ENCODE measurements at places on chromosomes 1 and 21.

DNA sequence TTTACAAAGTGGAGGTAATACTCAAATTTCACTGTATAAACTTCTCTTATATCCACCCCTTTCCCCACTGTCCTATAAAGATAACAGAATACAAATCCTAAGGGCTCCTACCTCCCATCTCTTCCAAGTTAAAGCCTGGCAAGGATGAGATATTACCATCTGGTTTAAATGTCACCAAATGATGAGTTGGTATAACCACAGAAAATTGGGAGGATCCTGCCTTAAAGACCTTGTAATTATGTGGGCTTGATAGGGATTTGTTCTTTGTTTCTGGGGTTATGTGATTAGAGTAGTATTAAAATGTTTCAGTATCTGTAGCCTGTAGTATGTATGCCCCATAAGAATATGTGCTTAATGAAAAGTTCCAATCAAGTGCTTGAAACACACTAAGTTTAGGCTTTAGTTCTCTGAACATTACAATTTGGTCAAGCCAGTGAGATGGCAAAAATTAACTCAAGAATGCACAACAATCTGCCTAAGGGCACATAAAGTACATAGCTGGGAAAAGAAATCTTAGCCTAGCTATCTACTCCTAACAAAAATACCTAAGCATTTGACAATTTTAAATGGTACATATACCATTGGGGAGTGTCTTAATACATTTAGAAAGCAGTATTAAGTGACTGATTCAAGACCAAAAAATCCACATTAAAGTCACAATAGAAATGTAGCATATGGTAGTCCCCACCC is 14.0 kb downstream of the KDM5B start:
- no peak for DNase-seq

DNA sequence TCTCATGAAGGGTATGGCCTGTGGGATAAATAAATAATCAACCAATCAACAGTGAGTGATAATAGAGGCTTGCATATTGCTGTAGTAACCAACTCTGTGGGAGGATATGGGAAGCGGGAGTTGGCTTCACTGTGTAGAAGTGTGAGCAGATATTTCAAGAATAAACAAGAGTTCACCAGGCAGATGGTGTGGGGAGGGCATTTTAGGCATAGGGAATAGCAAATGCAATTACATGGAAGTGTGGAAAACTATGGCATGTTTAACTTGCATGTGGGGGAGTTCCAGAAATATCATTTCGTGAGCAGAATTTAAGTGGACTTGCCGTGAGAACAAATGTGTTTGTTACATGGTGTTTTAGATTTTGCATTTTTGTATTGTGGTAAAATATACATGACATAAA is 95.2 kb downstream of the SPATA46 start:
- DNase-seq = no peak

GRCh38 chr21:37227071-37228002 is 39.8 kb downstream of the VPS26C start:
- DNase-seq = no peak

GRCh38 chr21:26534517-26534916 is 38.6 kb downstream of the CYYR1 start:
- no peak for DNase-seq

- no peak for DNase-seq
Observed at GRCh38 chr1:54415991-54416390, 9.8 kb upstream of the SSBP3 start.

- no peak for DNase-seq
Observed at GRCh38 chr1:2276803-2277580, 48.9 kb downstream of the SKI start.

GRCh38 chr1:14340002-14340785 is 258.3 kb upstream of the KAZN start:
- no peak for DNase-seq

- no peak for DNase-seq
Observed at GRCh38 chr1:205062319-205062718, 19.3 kb downstream of the CNTN2 start.

DNA sequence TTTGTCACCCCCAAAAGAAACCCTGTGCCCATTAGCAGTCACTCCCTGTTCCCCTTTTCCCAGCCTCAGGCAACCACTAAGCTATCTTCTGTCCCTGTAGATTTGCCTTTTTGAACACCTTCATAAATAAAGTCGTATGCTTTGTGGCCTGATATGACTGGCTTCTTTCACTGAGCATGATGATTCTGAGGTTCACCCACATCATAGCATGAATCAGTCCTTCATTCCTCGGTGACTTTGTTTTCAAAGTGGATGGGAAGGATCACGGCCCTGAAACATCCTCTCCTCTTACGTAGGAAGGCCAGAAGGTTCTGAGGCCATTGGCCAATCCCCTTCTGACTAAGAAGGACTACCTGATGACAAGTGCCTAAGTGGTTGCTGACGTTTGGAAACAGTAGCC is 39.1 kb downstream of the NIPAL3 start:
- no peak for DNase-seq

DNA sequence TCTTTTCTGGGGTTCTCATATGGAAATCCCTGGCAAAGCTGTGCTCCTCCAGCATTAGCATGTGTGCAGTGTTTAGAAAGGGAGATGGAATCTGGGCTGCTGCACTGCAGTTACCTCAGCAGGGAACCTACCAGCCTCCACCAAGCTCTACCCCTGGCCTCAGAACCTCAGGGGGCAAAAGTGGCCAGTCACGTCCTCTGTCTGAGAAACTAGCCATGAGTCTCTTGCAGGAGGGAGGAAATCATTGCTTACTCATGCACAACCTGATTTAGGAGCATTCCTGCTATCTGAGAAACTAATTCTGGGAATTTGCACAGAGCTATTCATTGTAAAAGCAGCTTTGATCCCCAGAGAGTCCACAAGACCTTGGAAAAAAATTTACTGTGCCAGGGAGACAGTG is 80.6 kb upstream of the IPO9 start:
- no peak for DNase-seq

- no peak for DNase-seq
Observed at GRCh38 chr21:29441651-29442050, 142.9 kb downstream of the BACH1 start.

DNA sequence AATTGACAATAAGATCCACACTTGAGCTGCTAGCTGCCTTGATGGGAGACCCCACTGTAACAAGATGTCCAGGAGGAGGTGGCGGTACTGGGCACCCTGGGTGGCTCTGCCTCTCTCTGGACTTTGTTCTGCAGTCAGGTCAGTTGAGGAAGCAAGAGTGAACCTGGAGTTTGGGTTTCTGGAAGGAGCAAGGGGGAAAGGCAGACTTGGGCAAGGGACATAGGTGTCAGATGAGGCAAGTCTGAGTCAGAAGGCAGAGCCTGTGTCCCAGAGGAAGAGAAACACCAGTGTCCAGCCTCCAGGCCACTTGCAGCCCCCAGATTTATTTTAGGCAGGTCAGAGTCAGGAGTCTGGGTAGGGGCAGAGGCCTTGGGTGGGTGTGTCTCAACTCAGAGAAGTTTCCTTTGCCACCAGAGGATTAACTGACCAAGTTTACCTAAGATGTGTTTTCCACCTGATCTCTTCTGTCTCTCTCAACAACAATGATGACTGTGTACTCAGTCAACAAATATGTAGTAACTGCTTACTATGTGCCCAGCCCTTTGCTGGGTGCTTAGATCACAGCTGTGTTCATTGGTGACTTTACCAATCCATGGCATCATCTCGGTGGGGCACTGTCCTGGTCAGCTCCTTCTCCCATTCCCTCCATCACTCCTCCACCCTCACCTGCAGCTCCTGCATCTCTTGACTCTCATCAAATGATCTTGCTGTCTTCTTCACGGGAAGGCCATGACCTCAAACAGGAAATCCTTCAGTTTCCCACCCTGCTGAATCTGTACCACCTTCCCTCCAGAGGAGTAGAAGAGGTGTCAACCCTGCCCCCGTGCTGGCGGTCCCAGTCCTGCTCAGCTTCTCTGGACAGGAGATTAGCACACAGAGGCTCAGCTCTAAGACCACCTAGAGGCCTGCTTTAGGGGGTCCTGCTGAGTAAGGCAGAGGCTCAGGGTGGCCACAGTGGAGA is 36.6 kb downstream of the ELF3 start:
- no peak for DNase-seq

DNA sequence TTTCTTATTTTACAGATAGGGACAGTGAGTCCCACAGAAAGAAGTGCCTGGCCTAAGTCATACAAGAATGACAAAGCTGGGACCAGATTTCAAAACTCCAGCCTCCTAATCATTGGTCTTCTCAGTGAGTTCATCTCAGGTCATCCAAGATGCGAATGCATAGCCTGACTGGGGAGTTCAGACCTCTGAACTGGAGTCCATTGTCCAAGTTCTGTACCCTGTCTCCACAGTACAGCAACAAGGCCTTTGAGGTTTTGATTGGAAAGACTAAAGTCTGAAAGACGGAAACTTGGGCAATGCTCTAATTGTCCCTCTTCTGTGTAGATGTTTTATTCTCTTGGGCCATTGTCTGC is 62.0 kb downstream of the TNN start:
- DNase-seq = no peak

- no peak for DNase-seq
Observed at GRCh38 chr1:83961571-83962295, 37.2 kb downstream of the TTLL7 start.

DNA sequence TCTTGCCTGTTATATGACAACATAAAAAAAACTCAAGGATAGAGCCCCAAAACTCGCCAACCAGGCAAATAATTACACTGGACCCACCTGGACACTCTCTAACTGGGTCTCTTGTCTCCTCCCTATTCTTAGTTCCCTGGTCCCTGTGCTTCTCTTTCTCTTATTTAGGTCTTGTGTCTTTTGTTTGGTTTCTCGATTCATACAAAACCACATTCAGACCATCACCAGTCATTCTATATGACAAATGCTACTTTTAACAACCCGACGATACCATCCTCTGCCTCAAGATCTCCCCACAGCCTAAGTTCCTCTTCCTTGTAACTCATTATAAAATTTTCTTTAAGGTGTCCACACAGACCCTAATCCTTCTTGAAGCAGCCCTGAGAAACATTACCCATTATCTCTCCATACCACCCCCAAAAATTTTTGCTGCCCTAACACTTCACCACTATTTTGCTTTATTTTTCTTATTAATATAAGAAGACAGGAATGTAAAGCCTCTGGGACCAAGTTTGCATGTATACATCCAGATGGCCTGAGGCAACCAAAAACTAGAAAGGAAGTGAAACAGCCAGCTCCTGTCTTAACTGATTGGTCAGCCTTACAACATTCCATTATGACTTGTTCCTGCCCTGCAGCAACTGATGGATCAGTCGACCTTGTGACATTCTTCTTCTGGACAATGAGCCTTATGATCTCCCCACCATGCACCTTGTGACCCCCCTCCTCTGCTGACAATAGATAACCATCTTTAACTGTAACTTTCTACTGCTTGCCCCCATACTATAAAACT is 638.2 kb downstream of the AMY1C start:
- no peak for DNase-seq

DNA sequence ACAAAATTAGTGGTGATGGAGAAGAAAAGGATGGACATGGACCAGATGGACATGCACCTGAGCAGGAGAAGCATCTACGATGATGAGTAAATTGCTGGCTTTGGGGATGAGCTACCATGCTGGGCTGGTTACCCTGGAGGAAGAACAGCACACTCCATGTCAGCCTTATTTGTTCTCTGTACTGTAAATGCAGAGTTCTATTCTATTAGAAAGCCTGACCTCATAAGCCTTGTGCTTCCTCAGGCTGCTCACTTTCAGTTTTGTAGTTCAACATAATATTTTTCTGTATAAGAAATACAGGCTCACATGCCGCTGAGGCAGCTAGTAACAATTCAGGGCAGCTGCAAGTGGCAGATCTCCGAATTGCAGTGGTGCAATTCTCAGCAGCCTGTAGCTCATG is 249.6 kb downstream of the PLA2G4A start:
- no peak for DNase-seq

GRCh38 chr21:42140196-42140934 is 69.2 kb downstream of the UMODL1 start:
- no peak for DNase-seq

GRCh38 chr1:228404107-228404720 is 2.4 kb downstream of the TRIM11 start:
- DNase-seq = no peak

DNA sequence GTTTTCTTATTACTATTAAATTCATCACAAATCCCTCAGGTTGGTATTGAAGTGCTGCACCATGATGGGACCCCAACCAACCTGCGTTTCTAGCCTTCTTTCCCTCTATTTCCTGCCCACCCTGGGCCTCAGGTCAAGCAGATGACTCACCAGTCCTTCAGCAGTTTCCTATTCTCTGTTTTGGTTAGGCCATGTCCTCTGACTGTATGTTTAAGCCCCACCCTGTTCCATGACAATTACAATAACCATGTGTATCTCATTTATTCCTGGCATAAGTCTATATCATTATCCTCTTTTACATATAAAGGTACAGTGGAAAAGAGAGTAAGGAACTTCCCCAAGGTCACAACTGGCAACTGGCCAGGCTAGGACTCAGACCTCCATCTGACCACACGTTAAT is 5.3 kb upstream of the FAM78B start:
- no peak for DNase-seq

GRCh38 chr1:53321366-53321765 is 6.5 kb downstream of the LRP8 start:
- no peak for DNase-seq

DNA sequence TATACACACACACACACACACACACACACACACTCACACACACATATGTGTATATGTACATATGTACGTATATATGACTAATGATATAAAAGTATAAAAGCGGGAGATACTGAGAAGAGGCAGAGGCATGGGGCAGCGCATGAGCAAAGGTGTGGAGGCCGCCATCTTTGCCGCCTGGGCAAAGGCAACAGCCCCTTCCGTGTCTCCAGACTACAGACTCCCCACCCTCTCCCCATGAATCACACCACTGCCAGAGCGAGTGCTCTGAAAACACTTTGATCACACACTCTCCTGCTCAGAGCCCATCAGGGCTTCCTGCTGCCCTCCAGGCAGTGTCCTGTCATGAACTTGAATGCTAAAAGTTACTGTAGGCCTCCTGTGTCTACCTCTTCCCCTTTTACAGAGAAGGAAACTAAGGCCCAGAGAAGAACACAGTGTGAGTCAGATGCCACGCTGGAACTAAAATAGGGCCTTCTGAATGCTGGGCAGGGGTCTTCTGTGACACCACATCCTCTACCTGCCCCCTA is 54.7 kb upstream of the SSBP3 start:
- no peak for DNase-seq

DNA sequence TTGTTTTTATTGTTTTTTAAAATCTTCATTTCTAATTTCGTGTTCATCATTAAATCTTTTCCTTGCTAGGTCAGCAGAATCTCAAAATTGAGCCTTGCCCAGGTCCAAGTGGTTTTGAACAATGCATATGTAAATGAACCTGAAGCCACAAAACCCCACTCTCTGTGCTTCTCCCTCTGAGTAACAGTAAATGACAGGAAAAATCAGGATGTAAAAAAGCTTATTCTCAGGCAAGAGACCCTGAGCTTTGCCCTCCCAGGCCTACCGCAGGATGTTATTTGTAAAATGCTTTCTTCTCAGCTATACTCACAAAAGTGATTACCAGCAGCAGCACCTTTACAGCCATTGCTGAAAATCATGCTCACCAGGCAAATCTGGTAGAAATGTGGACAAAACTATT is 47.6 kb downstream of the TYW3 start:
- DNase-seq = no peak

GRCh38 chr1:31154000-31154631 is 85.6 kb downstream of the NKAIN1 start:
- DNase-seq = no peak

- DNase-seq = no peak
Observed at GRCh38 chr1:68221980-68222373, 10.3 kb downstream of the WLS start.

Data from activated CD8-positive, alpha-beta memory T cell treated with anti-CD3 and anti-CD28 coated beads for 4 hours (primary cell).